ENCODE measurements at places on chromosomes 5 and 9. TPM values are rescaled to one million over a fixed set of nuclear protein-coding genes. Genes with fewer than 3 reads are reported as not detected.

The CD274 gene
- 3.5 TPM for total RNA-seq

The PTPA gene
- 82.4 TPM for total RNA-seq

The TMEM215 gene
- not detected for total RNA-seq

The TOR4A gene
- total RNA-seq, result 7.0 TPM

The ADAMTS12 gene
- total RNA-seq, result 5.9 TPM

The ZNF658 gene
- total RNA-seq, result 4.3 TPM

The PHYKPL gene
- total RNA-seq, result 68.6 TPM

The PCDHGB2 gene
- total RNA-seq, result 5.2 TPM

The TMC1 gene
- 1.00 TPM for total RNA-seq

The DEPDC1B gene
- 0.67 TPM for total RNA-seq

The SEMA5A gene
- total RNA-seq, result 17.6 TPM

The DMRT1 gene
- not detected for total RNA-seq

The ABCA2 gene
- total RNA-seq, result 32.8 TPM

The FAM221B gene
- total RNA-seq, result not detected

The PCDHB5 gene
- 3.1 TPM for total RNA-seq

The PCDHA11 gene
- 0.14 TPM for total RNA-seq

All from posterior vena cava (tissue), 2 donors.